ENCODE measurements at places on chromosomes 4 and X.

DNA sequence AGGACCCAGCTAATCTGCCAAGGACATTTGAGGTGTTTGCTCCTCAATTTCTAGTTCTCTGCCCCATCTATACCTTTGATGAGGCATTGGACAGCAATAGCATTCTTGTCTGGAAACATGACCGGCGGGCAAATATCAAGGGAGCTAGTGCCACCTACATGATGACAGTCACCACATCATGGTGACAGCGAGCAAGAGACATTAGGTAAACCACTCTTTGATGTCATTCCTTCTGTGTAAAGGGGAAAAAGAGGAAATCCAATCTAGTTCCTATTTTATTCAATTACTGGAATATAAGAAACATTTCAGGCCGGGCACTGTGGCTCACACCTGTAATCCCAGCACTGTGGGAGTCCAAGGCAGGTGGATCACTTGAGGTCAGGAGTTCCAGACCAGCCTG, 20.7 kb upstream of the IL13RA1 start:
- no peak for DNase-seq

DNA sequence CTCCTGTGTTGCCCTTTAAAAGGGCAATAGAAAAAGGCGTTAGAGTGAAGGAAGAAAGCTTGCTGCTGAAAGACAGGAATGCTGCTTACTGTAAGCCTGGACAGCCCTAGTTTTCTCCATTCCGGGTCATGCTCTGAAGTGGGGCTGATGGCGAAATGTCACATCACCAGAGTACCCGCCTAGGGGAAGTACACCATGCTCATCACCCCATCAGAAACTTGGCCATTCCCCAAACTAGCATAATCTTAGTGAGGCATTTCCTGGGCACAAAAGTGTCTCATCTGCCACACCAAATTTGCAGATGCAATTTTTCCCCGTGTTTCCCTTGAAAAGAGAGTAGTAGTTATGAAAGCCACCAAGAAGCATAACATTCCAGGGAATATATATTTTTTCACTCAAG, 47.8 kb upstream of the CAMK2D start:
- no peak for DNase-seq

DNA sequence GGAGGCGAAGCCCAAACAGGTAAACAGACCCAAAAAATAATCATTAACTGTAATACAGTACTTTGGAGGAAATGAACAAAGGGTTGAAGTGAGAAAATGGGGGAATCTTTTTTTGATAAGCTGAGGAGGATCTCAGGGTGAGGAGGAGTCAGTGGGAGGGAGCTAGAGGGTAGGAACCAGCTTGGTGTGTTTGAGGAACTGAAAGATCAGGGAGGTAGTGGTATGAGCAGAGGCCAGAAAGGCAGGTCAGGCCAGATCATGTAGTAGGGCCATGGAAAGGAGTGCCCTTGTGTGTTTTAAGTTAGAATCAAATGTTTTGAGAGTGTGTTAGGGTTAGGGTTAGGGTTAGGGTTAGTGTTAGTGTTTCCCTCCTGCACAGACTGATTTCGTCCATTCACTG, 48.8 kb downstream of the PPP2R2C start:
- DNase-seq = peak; percentile 80

GRCh38 chr4:149008415-149009025, 566.3 kb upstream of the NR3C2 start:
- DNase-seq = no peak

DNA sequence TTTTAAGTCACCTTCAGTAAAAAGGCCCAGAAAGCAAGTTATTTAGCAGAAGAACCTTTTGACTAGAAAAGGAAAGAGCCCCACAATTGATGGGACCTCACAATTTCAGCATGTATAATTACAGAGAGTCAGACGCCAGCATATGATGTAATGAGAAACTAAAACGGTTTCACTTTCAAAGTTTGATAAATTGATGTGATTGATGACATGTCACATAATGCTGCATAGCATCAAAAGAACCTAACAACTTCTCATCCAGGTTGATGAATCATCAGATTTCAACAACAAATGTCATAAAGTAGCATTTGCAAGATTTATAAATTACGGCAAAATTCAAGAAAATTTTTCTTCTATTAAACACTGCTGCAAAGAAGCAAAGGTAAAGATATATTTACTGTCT, 3.9 kb upstream of the GAR1 start:
- DNase-seq = peak; percentile 8

GRCh38 chrX:107117993-107118321, 665 bp downstream of the RBM41 start:
- no peak for DNase-seq

DNA sequence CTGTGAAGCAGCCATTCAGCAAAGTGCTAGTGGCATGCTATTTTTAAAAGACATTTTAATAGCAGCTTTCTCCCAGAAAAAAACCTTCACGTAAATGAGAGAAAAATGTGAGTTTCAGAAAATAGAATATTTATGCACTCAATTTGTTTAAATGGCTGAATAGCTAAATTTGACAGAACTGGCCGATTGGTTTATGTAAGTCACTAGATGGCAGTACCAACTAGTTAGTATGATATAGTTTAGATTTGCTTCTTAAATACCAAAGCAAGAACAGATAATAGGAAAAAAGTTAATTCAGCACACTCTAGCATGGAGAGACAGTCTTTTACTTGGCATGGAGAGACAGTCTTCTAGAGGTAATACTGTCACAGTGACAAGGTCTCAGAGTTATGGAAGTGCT, 250.1 kb downstream of the SNCA start:
- no peak for DNase-seq

DNA sequence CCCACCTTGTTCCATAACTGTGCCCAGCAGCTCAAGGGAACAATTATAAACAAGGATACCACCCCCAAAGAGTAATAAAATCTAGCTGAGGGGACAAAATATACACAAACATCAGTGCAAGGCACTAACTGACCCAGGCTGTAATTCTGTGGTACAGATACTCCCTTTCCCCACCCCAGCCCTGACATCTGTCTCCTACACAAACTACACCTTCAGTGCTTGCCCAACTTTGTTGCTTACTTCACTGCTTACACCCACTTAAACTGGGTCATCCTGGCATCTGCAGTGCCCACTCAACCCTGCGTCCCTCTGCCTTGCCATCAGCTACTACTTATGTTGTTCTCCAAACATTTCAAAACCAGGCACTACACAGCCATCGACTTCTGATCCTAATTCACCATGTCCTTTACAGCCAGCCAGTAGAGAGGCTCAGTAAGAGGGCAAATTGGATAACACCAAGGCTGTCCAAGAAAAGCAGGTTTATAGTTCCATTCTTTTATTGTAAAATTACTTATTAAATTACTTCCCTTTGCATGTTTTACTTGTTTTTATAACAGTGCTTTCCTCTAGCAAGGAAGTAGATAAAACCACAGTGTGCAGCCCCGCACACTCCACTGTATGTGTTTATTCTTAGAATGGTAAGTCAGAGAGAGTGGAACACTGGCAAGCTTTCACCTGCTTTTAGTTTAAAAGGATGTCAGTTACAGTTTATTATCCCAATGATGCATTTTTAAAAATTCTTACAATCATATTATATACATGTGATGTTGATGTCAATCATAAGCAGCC, 149.6 kb downstream of the INPP4B start:
- no peak for DNase-seq

- peak; percentile 42 for DNase-seq
Observed at GRCh38 chr4:185405296-185405999, 8.8 kb downstream of the ANKRD37 start.

- no peak for DNase-seq
Observed at GRCh38 chrX:51824061-51824460, 69.4 kb upstream of the MAGED1 start.

- DNase-seq = no peak
Observed at GRCh38 chr4:183059797-183060196, 39.3 kb upstream of the WWC2 start.

DNA sequence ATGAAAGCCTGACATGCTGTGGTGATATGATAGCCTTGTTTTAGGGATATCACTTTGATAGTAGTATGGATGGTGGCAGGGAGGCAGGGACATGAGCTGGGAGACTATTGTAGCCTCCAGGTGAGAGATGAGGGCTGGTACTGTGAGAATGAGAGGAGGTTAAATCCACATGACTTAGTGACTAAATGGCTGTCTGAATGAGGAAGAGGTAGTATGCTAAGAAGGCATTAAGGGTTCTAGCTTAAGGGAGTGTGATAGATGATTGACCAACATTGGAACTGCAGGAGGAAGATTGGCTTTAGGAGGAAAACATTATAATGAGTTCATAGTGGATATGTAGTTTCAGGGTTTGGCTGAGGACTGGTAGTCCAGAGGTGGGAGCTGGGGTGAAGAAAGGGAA, 195.0 kb upstream of the ANK2 start:
- no peak for DNase-seq

DNA sequence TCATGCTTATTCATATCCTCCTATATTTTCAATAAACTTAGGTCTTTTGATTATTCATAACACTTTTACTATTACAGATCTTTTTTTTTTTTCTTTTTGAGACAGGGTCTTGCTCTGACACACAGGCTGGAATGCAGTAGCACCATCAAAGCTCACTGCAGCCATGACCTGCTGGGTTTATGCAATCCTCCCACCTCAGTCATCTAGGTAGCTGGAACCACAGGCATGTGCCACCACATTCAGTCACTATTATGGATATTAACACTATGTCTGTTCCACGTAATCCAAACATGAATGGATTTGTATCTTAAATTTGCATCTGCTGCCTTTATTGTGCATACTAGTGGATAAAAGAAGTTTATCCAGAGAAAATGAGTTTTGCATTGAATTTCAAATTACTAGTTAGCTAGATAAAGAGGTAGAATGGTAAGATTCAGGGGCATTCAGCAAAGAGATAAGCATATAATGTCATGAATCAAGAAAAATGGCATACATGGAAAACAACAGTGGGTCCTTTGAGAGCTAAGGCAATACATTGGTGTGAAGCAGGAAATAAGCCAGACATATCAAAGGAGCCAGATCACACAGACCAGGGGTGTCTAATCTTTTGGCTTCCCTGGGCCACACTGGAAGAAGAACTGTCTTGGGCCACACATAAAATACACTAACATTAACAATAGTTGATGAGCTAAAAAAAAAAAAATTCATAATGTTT, 13.9 kb downstream of the ANAPC10 start:
- DNase-seq = no peak

DNA sequence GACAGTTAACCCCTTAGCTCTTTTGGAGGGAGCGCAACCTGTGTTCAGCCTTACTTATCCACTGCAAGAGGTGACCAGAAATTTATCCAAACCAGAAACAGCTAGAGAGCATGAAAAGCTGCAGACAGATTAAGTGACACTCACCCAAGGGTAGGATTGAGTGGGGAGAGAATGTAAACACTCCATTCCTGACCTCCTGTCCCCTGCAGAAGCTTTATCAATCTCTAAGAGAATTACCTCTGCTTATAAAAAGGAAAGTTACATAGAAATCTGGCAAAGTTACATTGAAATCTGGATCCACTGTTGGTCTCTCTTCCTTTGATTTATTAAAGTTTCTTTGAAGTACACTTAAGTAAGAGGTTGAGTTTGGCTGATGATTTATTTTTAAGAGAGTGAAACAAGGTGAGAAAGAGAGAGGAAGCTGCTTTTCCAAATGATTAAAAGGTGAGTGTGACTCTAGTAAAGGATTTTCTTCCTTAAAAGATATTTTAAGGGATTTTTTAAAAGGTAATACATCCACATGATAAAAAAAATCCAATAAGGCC, 112.3 kb downstream of the ANAPC4 start:
- DNase-seq = no peak

DNA sequence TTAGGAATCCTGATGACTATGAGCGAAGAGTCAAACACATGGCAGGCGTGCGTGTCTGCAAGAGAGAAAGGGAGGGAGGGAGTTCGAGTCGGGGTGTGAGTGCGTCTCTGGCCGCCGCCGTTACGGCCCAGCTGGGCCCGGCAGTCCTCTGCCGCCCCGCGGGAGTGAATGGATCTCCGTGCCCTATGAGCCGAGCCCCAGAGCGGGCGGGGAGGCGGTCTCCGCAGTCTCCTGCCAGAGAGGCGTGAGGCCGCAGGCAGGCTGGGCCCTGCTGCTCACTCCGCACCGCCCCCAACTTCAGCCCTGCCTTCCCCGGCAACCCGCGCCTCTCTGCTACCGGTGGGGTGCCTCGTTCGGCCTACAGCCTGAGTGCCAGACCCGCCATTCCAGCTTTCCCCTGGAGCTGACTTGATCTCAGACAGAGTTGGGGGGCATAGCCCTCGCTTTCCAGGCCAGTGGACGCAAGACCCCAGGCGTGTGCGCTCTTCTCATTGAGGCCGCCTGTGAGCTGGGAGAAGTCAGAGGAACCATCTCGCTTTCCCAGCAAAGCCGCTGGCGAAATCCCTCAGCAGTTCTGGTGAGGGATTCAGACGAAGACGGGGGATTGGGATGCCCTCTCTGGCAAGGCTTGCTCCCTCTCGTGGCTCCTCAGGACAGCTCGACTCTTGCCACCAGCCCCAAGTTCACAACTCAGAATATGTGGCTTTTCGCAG, 1.4 kb downstream of the SLC16A2 start:
- DNase-seq = peak; percentile 47

DNA sequence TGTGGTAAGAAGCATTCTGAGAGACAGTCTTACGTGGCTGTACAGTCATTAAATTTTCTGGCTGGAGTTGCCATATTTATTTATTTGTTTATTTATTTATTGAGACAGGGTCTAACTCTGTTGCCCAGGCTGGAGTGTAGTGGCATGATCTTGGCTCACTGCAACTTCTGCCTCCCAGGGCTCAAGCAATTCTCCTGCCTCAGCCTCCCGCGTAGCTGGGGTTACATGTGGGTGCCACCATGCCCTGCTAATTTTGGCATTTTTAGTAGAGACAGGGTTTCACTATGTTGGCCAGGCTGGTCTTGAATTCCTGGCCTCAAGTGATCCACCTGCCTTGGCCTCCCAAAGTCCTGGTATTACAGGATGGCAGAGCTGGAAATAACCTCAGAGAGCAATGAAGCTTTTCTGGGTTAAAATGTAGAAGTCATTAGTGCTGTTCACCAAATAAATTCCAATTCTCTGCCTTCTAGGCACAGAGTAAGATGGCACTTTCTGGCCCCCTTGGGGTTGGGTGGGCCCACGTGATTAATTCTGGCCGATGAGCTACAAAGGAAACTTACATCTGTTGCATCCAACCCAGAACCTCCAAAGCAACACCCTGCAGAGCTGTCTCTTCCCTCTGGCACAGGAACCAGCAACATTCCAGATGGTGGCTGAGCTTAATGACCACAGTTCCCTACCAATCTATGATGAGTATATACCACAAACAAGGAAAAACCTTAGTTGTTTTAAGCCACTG, 4.5 kb downstream of the MRFAP1 start:
- DNase-seq = no peak

GRCh38 chr4:160772668-160773067, 1391.1 kb downstream of the FSTL5 start:
- DNase-seq = no peak

GRCh38 chr4:40241941-40242340, 45.1 kb downstream of the RHOH start:
- DNase-seq = no peak

DNA sequence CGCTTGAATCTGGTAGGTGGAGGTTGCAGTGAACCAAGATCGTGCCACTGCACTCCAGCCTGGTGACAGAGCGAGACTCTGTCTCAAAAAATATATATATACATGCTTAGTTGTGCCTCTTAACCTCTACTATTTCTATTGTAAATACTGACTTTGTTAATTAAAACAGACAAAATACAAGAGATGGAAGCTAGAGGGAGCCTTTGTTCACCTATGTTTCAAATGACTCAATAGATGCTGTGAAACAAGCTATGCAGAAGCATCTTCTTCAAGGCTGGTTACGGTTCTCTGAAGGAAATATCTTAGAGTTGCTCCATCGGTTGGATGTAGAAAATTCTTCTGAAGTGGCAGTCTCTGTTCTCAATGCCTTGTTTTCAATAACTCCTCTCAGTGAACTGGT, 6.2 kb downstream of the NCAPG start:
- peak; percentile 27 for DNase-seq

GRCh38 chrX:15748841-15749240, 10.8 kb downstream of the CA5B start:
- DNase-seq = no peak

GRCh38 chr4:26826721-26827120, 33.9 kb upstream of the STIM2 start:
- DNase-seq = peak; percentile 55
